ENCODE measurements at places on chromosomes 5 and 9. TPM values are rescaled to one million over a fixed set of nuclear protein-coding genes. Genes with fewer than 3 reads are reported as not detected.

GRCh38 chr5:176521286-176521685 lies 15.9 kb downstream of the RNF44 start:
- H3K27ac ChIP-seq, result no peak overlapping the region
- H3K4me1 ChIP-seq, result no peaks in the 10 kb centered on the region
- H3K27me3 ChIP-seq, result no peaks in the 10 kb centered on the region
- H3K36me3 ChIP-seq, result no peaks in the 10 kb centered on the region

DNA sequence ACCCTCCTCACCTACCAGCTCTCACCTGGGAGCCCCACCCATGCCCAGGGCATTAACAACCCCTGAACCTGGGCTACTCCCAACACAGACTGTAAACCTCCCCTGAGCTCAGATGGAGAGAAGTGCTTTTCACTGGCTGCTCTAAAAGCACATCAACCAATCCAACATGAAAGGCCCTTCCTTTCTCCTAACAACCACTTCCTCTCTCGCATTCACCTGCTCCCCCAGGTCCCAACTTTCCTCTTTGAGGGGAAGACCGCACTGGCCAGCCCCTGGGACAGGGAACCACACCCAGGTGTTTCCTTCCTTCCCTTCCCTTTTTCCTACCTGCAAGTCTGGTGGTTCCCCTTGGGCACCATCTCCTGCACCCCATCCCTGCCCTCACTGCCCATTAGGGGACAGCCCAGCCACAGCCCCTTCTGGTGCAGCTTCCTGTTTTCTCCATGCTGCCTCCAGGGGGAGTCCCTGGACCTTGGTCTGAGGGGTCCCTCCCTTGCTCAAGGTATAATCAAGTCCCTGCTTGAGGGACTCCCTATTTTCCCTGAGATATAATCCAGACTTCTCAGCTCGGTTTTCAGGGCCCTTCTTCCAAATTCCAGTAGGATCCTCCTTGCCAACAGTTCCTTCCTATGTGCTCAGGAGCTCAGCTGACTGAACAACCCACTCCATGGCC lies 30.5 kb upstream of the DAB2IP start:
- no peaks in the 10 kb centered on the region for H3K27me3 ChIP-seq
- no peak overlapping the region for H3K27ac ChIP-seq
- no peak for DNase-seq
- no peaks in the 10 kb centered on the region for H3K4me1 ChIP-seq

DNA sequence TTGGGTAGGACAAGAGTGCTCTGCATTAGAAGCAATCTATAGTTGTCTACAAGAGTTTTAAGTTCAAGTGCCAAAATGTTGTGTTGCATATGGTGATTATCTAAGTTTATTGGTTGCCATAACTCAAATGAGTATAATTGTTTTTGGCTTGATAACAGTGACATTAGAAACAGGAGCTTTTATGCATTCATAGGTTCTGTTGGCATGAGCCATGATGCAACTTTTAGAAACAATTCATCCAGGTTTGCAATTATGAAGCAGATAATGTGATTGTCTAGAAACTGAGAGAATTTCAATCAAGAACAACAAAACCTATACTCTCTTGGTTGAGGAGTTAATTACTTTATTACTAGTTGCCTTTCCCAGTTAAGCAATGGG lies 137.0 kb downstream of the PBX3 start:
- no peak for DNase-seq
- peaks cover 6% of the 10 kb centered on the region for H3K4me1 ChIP-seq
- no peaks in the 10 kb centered on the region for H3K36me3 ChIP-seq

DNA sequence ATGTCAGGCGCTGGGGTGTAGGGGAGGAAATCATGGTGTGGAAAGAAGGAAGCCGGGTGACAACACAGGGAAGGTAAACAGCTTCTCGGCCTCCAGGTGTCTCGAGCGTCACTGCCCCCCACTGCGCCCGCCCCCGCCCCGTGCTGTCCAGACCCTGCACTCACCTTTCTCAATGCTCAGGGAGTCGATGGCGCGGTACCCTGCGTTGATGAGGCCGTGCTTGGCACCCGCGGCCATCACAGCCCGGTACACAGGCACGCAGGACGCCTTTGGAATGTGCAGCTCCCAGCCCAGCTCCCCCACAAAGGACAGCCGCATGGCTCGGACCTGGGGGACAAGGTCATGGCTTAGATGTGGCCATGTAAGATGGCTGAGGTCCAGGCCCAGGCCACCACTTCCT lies 35.2 kb downstream of the DBH start:
- no peaks in the 10 kb centered on the region for H3K27me3 ChIP-seq
- no peaks in the 10 kb centered on the region for H3K36me3 ChIP-seq
- no peak overlapping the region for H3K27ac ChIP-seq
- DNase-seq, result no peak
- H3K4me1 ChIP-seq, result peaks cover 2% of the 10 kb centered on the region
- H3K4me3 ChIP-seq, result no peak overlapping the region

DNA sequence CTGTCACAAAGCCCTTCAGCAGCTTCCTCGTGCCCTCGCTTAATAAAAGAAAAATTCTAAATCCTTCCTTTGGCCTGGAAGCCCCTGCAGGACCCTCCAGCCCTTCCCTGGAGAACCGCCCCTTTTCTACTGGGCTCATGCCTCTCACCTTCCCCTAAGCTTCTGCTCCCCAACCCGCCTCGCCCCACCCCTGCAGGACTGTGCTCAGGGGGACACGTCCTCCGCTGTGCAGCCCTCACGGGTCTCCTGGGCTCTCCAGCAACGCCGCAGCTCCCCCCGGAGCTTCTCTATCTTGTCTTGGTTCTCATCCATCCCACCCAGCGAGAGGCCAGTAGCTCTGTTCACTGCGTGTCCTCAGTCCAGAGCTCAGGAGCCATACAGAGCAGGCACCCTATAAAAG lies 65.6 kb upstream of the SARDH start:
- no peaks in the 10 kb centered on the region for H3K4me1 ChIP-seq
- no peak overlapping the region for H3K4me3 ChIP-seq
- peaks cover 11% of the 10 kb centered on the region for H3K36me3 ChIP-seq
- no peak overlapping the region for H3K27ac ChIP-seq

PCDHB8 gene
- 2.1 TPM for total RNA-seq
